ENCODE measurements at places on chromosomes 12 and 14.

DNA sequence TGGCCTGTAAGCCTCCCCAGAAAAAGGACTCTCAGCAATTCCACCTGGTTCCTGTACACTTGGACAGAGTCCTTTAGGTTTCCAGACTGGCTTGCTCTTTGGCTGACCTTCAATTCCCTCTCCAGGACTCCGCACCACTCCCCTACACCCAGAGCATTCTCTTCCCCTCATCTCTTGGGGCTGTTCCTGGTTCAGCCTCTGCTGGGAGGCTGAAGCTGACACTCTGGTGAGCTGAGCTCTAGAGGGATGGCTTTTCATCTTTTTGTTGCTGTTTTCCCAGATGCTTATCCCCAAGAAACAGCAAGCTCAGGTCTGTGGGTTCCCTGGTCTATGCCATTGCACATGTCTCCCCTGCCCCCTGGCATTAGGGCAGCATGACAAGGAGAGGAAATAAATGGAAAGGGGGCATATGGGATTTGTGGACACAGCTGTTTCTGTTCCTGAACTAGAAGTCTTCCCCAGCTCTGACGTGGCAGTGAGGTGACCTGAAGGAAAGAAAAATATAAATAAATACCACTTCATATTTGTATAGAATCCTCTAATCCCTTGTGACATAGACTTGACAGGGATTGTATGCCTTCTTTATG is 1.3 kb downstream of the RNASE7 start:
- DNase-seq, result no peak

DNA sequence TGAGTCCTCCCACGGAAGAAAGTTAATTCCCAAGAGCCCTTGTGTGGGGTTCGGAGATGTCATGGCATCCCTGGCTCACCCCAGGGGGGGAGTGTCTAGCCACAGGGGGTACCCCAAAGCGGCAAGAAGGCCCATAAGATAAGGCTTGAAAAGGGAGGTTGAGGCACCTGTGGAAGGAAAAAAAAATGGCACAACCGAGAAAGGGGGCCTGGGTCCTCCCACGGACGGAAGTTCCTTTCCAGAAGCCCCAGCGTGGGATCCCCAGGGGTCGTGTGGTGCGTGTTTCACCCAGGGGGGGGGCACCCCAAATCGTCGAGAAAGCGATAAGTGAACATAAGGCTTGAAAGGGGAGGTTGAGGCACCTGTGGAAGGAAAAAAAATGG is 266.7 kb downstream of the ALG10 start:
- no peak for DNase-seq

DNA sequence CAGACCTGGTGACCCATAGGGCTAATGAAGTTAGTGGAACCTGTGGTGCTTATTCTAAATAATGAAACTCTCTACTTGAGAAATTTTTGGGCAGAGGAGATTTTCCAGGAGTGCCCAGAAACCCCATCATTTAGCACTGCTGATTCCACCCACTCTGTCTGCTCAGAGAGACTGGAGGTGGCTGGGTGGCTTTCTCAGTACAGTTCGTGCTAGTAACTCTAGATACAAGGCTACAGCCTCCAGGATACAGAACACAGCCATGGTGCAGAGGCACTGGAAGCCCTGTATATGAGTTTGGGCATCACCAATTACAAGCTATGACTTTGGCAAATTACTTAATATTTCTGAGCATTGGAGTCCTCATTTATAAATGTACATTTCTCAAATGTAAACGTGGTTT is 32.4 kb downstream of the CCDC177 start:
- DNase-seq, result no peak

GRCh38 chr12:116152268-116152667 is 125.2 kb downstream of the MED13L start:
- no peak for DNase-seq

- no peak for DNase-seq
Measured at GRCh38 chr12:503111-503761, 43.5 kb downstream of the B4GALNT3 start.

GRCh38 chr14:66939409-66939808 is 249.8 kb upstream of the GARIN2 start:
- DNase-seq, result no peak
